Articular chondrocyte of knee joint (primary cell): ENCODE measurements at places on chromosomes 16 and 17. TPM values are rescaled to one million over a fixed set of nuclear protein-coding genes. Genes with fewer than 3 reads are reported as not detected.

TK2 gene
- total RNA-seq: 57.0 and 67.9 TPM in 2 replicates

PHOSPHO1 gene
- total RNA-seq: 0.11 TPM in 1 of 2 replicates, not detected in the other

CAMTA2 gene
- total RNA-seq: 12.2 and 29.0 TPM in 2 replicates

RNF166 gene
- total RNA-seq: 9.0 and 10.8 TPM in 2 replicates

GPR139 gene
- total RNA-seq: not detected in 2 replicates

MEOX1 gene
- total RNA-seq: 0.11 and 0.26 TPM in 2 replicates

CALB2 gene
- 0.43 and 0.78 TPM in 2 replicates for total RNA-seq

TEX14 gene
- total RNA-seq: under 0.01 TPM in 1 of 2 replicates, not detected in the other

TBC1D3L gene
- total RNA-seq: 2.4 and 4.6 TPM in 2 replicates

ZNF768 gene
- total RNA-seq: 15.3 and 18.1 TPM in 2 replicates

EVPLL gene
- not detected in 2 replicates for total RNA-seq

TOM1L1 gene
- 22.7 and 24.6 TPM in 2 replicates for total RNA-seq

BOLA2B gene
- total RNA-seq: 25.1 and 63.9 TPM in 2 replicates

IL34 gene
- total RNA-seq: 5.7 and 7.1 TPM in 2 replicates

ZNF423 gene
- total RNA-seq: 1.0 and 3.4 TPM in 2 replicates

SETD1A gene
- 2.5 and 4.0 TPM in 2 replicates for total RNA-seq

SP2 gene
- total RNA-seq: 2.2 and 2.6 TPM in 2 replicates

SEPTIN12 gene
- total RNA-seq: not detected in 2 replicates

CDH3 gene
- 0.13 and 0.22 TPM in 2 replicates for total RNA-seq

HAP1 gene
- 0.11 TPM in 1 of 2 replicates, not detected in the other for total RNA-seq

HSD11B2 gene
- total RNA-seq: 0.11 TPM in 1 of 2 replicates, not detected in the other

SMTNL2 gene
- not detected in 2 replicates for total RNA-seq

RAB26 gene
- 0.65 and 0.86 TPM in 2 replicates for total RNA-seq

C1QTNF1 gene
- 17.3 and 39.5 TPM in 2 replicates for total RNA-seq

TBC1D3I gene
- total RNA-seq: not detected in 2 replicates

KRT32 gene
- total RNA-seq: not detected in 2 replicates

IRX5 gene
- 7.6 and 10.3 TPM in 2 replicates for total RNA-seq

KRT15 gene
- total RNA-seq: 0.11 TPM in 1 of 2 replicates, not detected in the other

WNT9B gene
- 0.97 and 1.2 TPM in 2 replicates for total RNA-seq

SMIM36 gene
- total RNA-seq: not detected in 2 replicates
